ENCODE measurements at places on chromosomes 2 and 18.

GRCh38 chr2:42050010-42050702 lies 2.3 kb downstream of the PKDCC start:
- DNase-seq: no peak

- no peak for DNase-seq
These were observed 10.7 kb downstream of the OSBPL6 start for GRCh38 chr2:178204977-178205376.

GRCh38 chr2:222912117-222912516 lies 51.3 kb downstream of the ACSL3 start:
- peak; percentile 52 for DNase-seq

DNA sequence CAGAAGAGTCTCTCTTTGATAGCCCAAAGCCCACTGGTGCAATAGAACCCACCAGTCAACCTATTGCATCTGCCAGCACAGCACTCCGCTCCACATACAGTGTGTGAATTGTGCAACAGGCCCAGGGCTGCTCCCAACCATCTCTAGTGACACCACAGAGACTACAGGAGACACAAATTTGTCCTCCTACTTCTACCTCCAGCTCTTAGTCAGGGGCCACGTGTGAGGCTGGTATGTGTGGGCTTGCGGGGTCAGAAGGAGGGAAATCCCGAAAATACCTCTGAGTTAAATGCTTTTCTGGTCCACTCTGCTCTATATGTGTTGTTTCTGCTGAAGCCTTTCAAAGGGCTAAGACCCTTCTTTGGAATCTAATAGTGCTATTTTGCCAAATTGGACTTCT lies 18.0 kb downstream of the DGUOK start:
- DNase-seq: no peak

DNA sequence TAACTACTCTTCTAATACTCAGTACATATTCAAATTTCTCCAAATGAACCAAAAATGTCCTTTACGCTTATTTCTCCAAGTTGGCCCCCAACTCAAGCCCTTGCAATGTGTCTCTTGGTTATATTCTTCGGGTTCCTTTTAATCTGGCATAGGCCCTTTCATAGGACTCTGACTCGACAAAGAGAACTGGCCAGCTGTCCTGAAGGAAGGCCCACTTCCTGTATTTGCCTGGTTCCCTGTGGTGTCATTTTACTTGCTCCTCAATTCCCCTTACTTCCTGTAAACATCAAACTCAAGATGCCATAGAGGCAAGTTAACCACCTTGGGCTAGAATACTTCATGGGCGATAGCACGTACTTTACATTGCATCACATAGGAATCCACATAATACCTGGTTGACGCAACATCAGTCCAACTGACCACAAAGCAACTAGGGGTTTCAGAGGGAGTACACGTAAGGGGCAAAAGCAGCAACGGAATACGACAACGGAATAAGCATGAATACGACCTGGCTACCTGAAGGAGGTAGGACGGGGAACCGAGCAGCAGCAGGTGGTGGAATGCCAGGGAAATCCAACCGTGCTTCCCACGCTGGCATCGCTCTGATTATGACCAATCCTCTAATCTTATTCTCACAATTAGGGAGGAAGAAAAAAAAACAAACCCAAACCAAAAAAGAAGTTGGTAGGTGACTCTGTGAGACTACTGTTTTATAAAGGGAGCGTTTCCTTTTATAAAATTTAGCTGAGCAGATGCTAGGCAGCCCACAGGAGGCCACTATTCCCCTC lies 823 bp upstream of the GORASP2 start:
- DNase-seq: peak; percentile 15

- peak; percentile 67 for DNase-seq
These were observed 15.9 kb upstream of the CRIM1 start for GRCh38 chr2:36339607-36340218.

DNA sequence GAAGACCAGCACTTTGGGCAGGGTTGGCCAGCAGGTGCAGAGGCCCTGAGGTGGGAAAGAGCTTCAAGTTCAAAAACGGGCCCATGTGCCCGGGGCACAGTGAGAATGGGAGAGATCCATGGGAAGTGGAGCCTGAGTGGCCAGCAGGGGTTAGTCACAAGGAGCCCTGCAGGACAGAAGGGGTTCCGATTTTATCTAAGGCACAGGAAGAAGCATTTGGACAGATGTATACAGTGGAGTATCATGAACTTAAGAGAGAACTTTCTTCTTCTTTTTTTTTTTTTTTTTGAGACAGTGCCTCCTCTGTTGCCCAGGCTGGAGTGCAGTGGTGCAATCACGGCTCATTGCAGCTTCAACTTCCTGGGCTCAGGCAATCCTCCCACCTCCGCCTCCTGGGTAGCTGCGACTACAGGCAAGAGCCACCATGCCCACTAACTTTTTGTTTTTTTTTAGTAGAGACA lies 24.0 kb downstream of the WIPF1 start:
- no peak for DNase-seq

GRCh38 chr2:206480161-206480560 lies 36.8 kb downstream of the ADAM23 start:
- peak; percentile 51 for DNase-seq

GRCh38 chr18:74228312-74228711 lies 63.5 kb downstream of the CYB5A start:
- DNase-seq: no peak

- DNase-seq: peak; percentile 4
These were observed 590 bp downstream of the MDH1 start for GRCh38 chr2:63589148-63589958.

GRCh38 chr2:137659616-137660015 lies 304.7 kb upstream of the HNMT start:
- no peak for DNase-seq

- DNase-seq: peak; percentile 31
These were observed 290.2 kb upstream of the TCF4 start for GRCh38 chr18:55878224-55878623.

DNA sequence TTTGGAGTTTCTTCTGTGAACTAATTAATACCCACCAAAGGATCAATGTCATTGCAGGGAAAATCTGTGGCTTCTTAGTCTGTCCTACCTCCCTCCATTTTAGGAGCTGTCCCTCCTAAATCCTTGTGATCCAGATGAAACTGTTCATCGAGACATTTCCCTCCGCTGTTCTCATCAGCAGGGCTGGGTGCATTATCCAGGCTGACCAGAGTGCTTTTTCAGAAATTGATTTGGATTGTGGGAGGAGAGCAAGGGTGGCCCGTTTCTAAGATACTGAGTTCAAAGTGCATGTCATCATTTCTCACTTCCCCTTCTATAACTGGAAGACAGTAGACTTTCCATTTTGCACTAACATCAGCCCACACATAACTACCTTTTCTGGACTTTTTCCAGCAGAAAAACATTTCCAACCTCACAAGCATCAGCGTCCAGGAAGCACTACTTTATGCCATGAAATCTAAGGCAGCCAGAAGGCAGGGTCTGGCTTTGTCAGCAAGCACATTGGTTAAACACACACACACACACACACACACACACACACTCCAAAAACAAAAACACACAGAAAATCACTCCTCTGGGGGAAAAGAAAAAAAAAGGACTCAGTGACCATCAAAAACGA lies 94.1 kb downstream of the ANKRD44 start:
- no peak for DNase-seq

- no peak for DNase-seq
These were observed 110.3 kb downstream of the KCNF1 start for GRCh38 chr2:11022064-11022463.

DNA sequence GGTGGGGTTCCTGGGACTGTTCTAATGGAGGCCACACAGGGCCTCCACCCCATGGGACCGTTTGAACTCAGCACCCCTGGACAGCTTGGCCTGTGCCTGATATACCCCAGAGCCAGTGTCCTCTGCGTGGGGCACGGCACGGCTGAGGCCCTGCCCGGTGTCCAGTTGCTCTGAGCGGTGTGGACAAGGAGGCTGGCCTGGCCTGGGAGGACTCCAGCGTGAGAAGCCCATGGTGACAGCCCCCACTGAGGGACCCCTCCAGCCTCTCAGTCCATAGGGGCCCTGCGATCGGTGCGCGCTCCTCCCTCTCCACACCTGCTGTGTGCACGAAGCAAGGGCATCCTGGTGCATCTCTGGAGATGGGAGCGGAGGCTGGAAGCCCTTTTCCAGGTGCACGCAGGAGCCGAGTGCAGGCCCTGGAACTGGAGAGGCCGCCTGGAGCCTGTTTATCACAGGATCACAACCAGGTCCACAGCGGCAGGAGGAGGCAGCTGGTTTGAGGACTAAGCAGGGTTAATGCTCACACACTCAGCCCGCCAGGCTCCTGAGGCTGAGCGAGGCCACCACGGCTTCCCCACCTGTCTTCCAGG lies 120.2 kb downstream of the PTGR3 start:
- no peak for DNase-seq

- DNase-seq: no peak
These were observed 110.7 kb downstream of the COPS8 start for GRCh38 chr2:237196409-237196808.

- DNase-seq: peak; percentile 22
These were observed 1137.6 kb upstream of the NXPH2 start for GRCh38 chr2:139917690-139918384.

DNA sequence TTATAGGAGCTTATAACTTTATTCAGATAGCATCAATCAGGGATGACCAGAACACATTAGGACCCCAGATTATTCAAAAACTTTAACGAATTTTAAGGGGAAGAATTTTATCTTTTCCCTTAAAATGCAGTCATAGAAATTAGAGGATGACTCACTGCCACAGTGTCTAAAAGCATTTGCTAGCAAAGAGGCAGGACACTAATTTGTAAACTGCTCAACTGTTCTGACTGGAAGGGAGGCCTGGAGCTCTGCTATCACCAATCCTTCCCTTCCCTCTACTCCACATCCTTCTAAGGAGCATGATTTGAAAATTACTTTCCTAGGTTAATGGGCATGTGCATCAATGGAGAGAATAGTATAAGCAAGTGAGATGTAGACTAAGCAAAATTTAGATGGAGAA lies 40.5 kb downstream of the PREPL start:
- DNase-seq: no peak

DNA sequence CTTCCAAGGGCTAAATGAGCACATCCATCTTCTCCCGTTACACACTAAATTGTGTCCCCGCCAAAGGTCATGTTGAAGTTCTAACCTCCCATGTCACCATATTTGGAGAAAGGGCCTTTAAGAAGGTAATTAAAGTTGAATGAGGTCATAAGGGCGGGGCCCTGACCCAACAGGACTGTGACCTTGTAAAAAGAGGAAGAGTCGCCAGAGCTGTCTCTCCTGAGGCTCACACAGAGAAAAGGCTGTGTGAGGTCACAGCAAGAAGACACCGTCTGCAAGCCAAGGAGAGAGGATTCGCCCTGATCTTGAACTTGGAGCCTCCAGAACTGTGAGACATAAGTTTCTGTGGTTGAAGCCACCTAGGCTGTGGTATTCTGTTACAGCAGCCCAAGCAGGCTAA lies 24.1 kb downstream of the TRABD2A start:
- DNase-seq: no peak

DNA sequence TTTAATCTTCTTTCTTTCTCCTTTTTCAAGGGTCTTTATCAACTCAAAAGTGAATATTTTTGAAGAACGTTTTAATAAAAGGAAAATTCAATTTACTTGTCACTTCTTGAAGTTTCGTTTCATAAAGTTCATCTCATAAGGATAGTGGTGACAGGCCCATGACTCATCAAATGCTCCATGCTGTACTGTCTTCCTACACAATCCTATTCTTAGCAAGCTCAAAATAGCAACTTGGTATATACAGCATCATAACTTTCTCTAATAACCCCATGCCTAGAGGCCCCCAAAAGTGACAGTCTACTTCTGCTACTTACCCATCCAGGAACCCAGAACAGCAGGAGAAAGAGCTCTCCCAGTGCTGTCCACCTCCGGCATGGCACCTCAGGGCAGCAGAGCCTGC lies 7.7 kb downstream of the FBXO15 start:
- DNase-seq: peak; percentile 78

DNA sequence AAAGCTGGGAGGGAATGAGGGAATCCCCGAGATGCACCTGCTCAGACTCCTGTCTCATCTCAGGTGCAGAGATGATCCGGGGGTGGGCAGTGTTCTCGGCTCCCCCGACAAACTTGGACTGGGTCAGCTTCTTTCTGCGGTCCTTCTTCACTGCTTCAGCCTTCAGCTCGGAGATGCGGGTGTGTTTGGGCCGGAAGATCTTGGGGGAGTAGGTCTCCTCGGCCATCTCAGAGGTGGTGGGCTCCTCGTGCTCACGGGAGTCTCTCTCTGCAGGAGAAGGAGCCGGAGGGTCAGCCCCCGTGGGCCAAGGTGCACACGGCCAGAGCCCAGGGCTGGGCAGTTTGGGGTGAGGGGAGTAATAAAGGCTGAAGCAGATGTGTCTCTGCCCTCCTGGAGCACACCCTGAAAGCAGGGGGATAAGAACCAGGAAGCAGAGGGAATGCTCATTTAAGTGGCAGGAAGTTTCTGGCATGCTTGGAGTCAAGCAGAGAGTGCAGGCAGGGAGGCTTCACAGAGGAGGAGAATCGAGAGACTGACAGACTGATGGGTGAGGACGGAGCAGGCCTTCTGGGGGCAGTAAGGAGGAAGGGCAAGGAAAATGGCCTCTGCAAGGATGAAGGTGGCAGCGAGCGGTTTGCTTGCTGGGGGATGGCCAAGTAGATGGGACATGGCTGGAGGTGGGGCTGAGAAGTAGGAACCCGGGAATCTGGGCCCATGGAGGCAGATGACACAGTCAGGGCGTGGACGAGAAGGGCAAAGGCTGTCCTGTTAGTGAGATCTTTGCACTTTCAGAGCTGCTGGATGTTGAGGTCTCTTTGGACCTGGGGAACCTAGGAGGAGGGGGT lies 16.3 kb downstream of the IGFBP5 start:
- DNase-seq: no peak

- DNase-seq: no peak
These were observed 53.1 kb downstream of the CAB39 start for GRCh38 chr2:230765611-230766300.

DNA sequence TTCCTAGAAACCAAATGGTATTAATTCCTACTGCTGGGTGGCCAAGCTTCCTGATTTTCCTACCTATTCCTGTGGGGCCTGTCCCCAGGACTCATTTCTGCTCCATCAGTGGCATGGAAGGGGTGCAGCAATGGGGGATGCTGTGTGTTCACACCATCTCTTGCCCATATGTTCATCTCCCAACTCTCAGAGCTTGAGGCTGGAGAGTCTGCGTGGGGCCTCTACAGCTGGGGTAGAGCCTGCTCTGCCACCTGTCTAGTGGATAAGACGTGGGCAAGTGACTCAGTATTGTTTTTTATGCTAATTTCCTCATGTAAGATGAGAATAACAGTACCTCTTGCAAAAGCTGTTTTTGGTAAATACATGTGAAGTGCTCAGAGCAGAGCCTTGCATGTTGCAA lies 149.8 kb downstream of the ACTR3 start:
- DNase-seq: no peak

GRCh38 chr2:4214444-4215205 lies 511.2 kb downstream of the DCDC2C start:
- DNase-seq: no peak

Data from fibroblast of skin of right biceps (primary cell).